Thoracic aorta (tissue), 2 donors: ENCODE measurements at places on chromosomes 11 and 22. TPM values are rescaled to one million over a fixed set of nuclear protein-coding genes. Genes with fewer than 3 reads are reported as not detected.

OR2D2 gene
- not detected for total RNA-seq

KCNK7 gene
- not detected for total RNA-seq

GP1BB gene
- total RNA-seq, result 13.1 TPM

IGLL5 gene
- 4.3 TPM for total RNA-seq

GLB1L2 gene
- 4.1 TPM for total RNA-seq

TPBGL gene
- 0.21 TPM for total RNA-seq

CCND1 gene
- 142 TPM for total RNA-seq

GRCh38 chr22:30187529-30188407 lies 58.8 kb downstream of the LIF start:
- DNase-seq, result no peak

GRCh38 chr11:28636033-28636432 lies 527.8 kb downstream of the METTL15 start:
- no peak for DNase-seq

- no peak for DNase-seq
Observed at GRCh38 chr22:39690881-39691605, 120.5 kb downstream of the CACNA1I start.

DNA sequence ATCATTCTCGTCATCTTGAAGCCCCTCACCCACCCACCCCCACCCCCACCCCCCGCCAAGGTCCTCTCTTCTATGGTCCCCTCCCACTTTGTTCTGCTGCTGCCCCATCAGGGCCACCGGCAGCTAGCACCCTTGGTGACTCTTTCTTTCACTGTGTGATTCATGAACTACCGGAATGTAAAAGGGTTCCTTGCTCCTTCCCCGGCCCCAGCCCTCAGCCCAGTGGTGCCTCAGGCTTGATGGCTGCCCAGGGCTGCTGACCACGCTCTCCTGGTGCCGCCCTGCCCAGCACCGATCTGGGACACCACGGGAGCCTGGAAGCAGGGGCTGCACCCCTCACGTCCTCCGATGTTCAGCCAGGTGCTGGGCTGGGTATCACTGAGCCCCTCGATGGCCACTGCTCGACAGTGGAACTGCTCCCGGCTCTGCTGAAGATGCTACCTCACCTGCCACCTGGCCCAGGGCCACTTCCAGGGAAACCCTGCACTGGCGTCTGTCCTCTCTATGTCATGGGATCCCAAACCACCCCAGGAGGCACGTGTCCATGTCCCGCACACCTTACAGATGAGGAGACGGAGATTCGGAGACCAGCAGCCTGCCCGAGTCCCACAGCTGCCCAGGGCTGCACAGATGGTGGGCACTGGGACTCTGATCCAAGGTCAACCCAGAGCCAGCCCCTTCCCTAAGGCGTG lies 39.7 kb downstream of the IGLL5 start:
- no peak for DNase-seq

DNA sequence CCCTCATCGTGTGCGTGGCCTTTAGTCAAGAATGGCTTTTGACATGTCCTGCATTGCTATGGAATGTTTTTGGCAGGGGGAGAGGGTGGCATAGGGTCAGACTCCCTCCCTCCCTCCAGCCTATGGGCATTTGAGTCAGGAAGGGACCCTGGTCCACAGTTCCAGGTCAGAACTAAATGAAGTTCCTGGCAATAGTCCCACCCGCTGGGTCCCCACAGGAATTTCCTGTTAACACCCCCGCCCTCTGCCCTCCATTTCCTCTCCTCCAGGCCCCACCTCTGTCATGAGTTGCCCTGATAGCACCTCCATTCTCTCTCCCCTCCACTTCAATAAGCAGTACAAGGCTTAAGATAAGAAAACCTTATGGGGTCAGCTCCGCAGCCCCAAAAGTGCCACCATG lies 40.8 kb upstream of the LMO2 start:
- DNase-seq, result no peak

DNA sequence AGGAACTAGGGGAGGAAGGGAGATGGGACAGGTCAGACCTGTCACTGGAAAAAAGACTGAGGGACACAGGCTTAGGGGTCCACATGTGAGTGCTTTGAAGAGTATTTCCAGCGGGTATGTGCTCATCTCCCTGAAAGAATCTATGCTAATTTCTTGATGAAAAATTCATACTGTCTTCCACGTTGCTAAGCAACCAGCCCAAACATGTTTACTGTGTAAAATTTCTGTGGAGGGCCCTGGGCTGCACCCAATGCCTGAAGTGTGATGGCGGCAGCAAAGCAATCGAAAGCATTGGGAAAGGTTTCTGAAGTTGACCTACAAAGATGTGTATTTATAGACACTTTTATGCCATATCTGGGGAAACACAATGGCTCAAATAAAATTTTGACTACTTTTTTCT lies 7.4 kb downstream of the SYT13 start:
- DNase-seq, result no peak

DNA sequence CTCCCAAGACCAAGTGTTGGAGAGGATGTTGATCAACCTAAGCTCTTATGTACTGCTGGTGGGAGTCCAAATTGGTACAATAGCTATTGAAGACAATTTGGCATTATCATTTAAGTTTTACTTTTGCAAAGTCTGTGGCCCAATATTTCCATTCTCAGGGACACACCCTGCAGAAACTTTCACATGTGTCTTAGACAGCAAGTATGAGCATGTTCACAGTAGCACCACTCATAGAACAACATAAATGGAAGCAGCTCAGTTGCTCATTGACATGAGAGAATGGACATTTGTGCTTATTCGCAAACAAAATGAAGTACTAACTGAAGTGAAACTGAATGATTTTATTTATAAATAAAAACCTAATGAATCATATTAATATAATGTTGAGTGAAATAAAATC lies 135.5 kb downstream of the NOX4 start:
- DNase-seq, result no peak

DNA sequence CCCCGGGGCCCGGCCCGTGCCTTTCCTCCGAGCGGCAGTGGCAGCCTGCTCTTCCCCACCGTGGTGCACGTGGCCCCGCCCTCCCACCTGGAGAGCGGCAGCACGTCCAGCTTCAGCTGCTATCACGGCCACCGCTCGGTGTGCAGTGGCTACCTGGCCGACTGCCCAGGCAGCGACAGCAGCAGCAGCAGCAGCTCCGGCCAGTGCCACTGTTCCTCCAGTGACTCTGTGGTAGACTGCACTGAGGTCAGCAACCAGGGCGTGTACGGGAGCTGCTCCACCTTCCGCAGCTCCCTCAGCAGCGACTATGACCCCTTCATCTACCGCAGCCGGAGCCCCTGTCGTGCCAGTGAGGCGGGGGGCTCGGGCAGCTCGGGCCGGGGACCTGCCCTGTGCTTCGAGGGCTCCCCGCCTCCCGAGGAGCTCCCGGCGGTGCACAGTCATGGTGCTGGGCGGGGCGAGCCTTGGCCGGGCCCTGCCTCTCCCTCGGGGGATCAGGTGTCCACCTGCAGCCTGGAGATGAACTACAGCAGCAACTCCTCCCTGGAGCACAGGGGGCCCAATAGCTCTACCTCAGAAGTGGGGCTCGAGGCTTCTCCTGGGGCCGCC lies 11.9 kb downstream of the C22orf31 start:
- no peak for DNase-seq

DNA sequence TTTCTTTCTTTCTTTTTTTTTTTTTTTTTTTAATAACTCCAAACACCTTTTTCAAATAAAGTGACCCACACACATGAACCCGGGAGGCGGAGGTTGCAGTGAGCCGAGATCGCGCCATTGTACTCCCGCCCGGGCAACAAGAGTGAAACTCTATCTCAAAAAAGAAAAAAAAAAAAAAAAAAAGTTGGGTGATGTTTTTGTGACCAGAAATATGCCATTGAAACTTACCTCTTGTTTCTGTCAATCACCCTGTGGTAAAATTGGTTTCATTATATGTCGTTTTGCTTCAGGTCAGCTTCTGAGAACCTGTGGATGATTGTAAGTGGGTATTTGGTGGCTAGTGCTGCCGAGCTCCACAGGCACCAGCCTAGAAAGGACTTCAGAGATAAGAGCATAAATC lies 238.8 kb downstream of the TBC1D22A start:
- no peak for DNase-seq

DNA sequence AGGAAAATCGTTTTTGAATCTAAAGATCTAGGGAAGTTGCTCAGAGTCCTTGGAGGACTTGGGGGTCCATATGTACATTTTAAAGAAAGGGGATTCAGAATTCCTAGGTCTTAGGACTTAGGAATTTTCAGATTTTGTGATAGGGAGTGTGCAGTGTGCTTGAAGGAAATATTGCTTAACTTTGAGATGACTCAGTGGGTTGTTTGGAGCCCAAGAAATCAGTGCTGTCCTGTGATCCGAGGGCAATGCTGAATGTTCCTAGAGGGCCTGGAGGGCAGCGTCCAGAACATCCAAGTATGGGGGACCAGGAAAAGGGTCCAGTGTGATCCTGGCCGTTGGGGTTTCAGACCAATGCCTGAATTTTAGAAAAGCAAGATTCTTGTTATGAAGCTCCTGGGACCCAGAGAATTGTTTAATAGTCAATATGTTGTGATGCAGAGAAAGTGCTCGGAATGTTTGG lies 3.1 kb upstream of the IGF2 start:
- no peak for DNase-seq

GRCh38 chr22:43627485-43628213 lies 184.5 kb downstream of the EFCAB6 start:
- no peak for DNase-seq

- no peak for DNase-seq
Observed at GRCh38 chr22:39135092-39135896, 17.2 kb downstream of the CBX7 start.
